ENCODE measurements at places on chromosomes 16 and 17.

- DNase-seq = no peak
Observed at GRCh38 chr17:57545731-57546342, 199.3 kb downstream of the CCDC182 start.

- DNase-seq = peak; percentile 42
Observed at GRCh38 chr16:554640-555365, 5.4 kb upstream of the PRR35 start.

- no peak for DNase-seq
Observed at GRCh38 chr17:46836500-46836899, 14.9 kb upstream of the WNT9B start.

DNA sequence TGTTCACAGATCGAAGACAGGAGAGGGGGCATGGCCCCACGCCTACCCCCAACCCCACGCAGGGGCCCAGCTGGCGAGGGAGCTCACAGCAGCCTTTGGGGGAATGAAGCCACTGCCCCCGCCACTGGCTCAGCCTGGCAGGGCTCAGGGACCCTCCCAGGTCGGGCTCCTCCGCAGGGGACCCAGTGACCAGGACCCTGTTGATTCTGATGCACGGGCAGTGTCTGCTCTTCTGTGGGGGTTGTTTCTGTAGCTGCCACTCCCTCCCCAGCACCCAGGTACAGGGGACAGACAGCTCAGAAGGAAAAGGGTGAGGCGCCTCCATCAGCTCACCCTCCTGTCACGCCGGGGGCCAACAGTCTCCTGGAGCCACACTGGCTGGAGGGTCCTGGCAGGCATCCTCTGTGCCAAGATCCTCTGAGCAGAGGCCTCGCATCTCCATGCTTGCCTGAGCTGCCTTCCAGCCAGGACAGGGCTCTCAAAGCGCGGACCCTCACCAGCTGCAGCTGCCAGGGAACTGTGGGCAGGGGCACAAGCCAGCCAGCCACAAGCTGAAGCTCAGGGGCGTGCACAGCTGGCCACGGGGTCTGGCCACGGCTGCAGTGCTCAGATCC is 49.1 kb downstream of the ZNF778 start:
- DNase-seq = no peak

GRCh38 chr17:66689221-66689620 is 145.7 kb upstream of the CACNG5 start:
- no peak for DNase-seq

GRCh38 chr16:49947907-49948678 is 76.9 kb upstream of the CNEP1R1 start:
- DNase-seq = no peak

DNA sequence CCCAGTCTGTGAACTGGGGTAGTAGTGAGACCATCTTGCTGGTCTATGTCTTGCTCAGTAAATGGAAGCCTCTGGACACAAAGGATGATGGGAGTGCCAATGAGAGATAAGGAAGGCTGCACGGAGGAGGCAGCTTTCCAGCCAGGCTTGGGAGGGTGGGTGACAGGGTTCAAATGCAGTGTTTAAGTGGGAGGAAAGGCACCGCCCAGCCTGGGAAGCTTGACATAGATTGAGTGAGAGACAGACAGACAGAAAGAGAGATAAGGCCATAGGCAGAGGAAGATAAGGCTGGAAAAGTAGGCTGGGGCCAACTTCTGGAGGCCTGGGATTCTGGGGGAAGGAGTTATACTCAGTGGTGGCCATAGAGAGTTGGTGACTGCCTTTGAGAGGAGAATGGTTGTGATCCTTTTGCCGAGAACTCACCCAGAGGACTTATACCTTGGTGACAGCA is 7.2 kb upstream of the COL1A1 start:
- no peak for DNase-seq

GRCh38 chr17:43457362-43457692 is 26.4 kb upstream of the DHX8 start:
- DNase-seq = no peak

GRCh38 chr17:71801301-71801700 is 319.5 kb upstream of the SOX9 start:
- DNase-seq = no peak

DNA sequence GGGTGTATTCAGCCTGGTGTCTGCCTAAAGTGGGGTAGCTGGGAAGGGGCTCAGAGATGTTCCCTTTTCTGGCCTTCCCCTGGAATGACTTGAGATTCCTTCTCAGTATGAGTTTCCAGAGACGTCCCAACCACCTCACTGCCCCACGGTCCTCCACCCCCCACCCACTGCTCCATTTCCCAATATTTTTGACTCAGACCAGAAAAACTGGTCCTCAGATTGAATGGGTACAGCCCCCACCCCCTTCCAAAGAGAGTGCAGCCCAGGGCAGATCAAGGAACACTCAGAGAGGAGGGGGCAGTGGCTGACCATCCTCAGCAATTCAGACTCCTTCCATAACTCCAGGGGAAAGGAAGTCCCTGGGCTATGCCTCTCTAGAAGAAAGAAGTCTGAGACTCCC is 3.2 kb downstream of the ACLY start:
- DNase-seq = no peak

GRCh38 chr17:79952265-79952877 is 83.3 kb downstream of the TBC1D16 start:
- no peak for DNase-seq

DNA sequence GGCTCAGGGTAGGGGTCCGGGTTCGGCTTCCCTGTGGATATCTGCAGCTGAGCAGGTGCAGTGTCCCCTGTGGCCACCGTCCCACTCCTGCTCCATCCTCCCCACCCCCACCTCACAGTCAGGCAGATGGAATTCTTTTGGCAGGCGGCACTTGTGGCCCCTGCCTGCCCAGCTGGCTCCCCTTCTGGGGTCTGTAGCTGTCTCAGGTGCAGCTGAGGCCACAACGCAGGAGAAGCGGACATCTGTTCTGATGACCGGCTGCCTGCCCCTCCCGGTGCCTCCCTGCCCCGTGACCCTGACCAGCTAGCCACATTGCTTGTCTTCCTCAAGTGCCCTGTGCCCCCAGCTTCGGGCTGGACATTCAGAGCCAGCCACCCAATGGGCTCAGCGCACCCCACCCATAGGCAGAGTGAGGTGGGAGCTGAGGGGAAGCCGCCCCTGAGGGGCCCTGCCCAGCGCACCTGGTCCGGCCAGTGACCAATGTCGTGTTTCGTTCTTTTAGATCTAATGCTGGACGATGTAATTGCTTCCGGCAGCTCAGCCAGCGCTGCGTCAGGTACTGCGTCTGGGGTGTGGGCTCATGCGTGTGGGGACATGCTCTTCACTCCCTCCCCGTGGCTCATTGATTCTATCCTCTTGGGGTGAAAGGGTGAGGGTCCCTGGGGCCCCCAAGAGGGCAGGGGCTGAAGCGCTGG is 25.2 kb upstream of the ABCC3 start:
- DNase-seq = no peak

DNA sequence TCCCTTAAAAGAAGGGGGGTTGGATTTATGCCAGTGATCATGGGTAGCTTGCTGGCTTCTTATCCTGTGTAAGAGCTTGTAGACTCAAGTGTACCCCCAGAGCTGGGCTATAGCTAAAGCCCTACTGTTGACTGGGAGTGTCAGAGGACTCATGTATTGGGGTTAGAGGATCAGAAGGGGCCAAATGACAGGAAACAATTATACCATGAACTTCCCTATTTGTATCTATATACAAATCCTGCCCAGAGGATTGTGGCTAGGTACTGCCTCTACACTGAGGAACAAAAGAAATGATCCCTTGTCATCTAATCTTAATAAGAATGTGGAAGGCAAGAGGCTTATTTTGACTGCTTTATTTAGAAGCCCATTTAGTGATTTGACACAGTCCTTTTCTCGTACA is 14.3 kb downstream of the ZP2 start:
- DNase-seq = no peak

DNA sequence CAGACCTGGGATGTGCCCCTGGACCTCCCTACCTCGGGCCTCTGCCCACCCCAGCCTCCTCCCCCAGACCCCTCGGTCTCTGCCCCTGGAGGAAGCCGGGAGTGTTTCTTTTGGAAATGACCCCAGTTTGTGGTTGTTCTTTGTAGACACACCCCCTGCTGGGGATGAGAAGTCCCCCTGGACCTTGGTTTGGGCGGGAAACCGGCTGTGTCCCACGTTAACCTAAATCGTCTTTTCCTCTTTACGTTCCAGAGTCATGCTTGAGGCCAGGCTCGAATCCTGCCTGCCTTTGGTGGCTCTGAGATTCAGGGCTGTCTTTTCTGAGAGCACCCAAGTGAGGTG is 116.6 kb downstream of the METRNL start:
- DNase-seq = peak; percentile 26

DNA sequence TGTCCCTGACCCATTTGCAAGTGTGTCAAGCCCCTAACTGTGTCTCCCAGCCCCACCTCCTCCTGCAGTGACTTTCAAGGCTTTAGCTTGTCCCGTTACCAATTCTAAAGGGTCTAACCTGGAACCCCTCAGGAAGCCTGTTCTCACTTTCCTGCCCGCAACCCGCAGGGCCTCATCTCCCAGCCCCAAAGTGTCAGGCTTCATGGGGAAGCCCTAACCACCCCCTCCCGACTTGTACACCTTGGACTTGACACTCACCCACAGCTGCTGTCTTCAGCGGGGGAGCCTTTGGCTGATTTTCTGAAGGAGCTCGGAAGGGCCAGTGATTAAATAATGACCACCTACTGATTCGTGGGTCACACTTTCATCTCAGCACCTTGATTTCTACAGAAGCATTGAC is 33.1 kb downstream of the NLRC5 start:
- no peak for DNase-seq

DNA sequence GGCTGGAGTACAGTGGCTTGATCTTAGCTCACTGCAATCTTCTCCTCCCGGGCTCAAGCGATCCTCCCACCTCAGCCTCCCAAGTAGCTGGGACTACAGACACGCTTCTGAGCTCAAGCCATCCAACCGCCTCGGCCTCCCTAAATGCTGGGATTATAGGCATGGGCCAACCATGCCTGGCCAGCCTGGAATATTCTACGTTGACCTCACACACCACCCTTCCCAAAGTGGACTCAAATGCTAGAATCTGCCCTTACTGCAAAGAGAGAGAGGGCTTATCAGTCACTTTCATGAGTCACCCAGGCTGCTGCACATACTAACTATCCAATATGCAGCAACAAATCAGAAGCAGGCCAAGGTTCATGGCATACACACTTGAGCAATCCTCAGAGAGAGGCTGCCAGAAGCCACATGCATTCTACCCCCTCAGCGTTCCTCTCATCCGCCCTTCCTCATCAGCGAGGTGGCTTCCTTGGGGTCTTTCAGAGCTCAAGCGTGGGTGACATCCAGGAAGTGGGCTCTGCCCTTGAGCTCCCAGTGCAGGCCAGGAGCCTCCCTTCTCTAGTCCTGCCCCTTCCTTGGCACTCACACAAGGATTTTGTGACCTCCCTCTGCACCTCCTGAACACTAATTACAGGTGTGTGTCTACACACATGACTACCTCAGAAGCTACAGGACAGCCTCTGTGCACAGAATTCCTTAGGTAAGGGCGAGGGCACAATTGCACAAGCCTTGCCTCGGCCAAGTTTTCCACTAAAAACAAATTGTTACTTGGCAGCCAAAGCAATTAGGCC is 24.8 kb upstream of the SIAH1 start:
- peak; percentile 75 for DNase-seq

GRCh38 chr16:23709536-23709935 is 3.5 kb downstream of the ERN2 start:
- DNase-seq = no peak

- no peak for DNase-seq
Observed at GRCh38 chr16:47323241-47323640, 137.6 kb downstream of the ITFG1 start.

DNA sequence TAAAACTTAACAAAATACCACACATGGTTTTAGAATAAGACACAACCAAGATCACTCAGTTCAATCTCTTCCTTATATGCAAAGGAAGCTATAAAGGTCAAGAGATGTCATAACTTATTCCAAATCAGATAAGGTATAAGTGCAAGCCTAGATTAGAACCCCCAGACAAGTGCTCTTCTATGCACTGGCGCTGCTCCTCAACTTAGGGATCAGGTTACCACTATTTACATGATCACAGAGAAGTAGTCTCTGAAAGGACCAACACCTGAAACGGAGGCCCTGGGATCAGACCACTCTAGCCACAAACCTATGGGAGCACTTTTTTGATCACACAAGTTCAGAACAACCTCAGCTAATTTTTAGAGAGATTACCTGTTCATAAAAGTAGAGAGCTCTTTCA is 16.6 kb downstream of the COPS3 start:
- DNase-seq = no peak

DNA sequence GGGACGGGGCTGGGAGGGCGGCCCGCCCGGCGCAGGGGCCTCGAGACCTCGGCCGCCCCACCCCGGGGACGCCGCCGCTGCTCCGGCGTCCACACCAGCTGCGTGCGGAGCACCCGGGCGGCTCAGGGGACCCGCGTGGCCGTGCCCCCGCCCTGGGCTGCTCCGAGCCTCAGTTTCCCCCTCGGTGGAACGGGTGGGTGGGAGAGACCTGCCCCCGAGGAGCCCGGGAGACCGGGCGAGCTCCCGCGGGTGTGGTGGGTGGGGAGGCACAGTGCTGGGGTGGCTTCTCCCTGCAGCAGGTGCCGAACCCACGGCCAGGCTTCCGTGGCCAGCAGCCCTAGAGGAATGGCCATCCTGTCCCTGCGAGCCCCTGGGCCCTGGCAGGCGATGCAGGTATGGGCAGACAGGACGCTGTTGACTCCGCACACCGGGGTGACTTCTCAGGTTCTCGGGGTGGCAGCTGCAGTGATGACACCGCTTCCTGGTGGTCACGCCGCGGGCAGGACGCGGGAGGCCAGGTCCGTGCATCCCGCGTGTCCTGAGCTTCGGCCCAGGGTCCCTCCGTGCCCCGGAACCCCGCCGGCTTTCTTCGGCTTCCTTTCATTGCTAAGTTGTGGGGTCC is 677 bp downstream of the DEF8 start:
- DNase-seq = no peak

DNA sequence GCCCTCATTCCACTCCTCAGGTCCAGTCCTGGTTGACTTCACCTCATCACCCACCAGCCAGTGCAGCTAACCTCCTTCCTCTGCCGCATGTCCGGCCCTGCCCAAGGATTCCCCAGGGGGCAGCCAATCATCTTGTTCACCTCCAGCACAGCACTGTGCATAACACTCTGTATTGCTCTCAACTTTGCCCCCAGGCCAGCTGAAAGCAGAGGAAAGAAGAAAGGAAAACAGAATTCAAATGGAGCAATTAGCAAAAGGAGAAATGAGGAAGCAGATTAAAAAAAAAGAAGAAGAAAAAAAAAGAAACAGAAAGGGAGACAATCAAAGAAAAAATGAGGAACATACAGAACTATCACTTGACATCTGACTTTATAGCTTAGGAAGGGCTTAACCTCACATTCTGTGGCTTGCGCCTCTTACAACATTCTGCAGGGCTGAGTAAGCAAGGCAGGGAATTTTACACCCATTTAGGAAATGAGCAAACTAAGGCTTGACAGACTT is 26.1 kb downstream of the GAS7 start:
- DNase-seq = no peak

GRCh38 chr16:82178352-82178751 is 8.3 kb upstream of the MPHOSPH6 start:
- no peak for DNase-seq

GRCh38 chr17:72419866-72420774 is 299.3 kb downstream of the SOX9 start:
- peak; percentile 30 for DNase-seq
